ENCODE measurements at places on chromosomes 16 and 17. TPM values are rescaled to one million over a fixed set of nuclear protein-coding genes. Genes with fewer than 3 reads are reported as not detected.

CBFA2T3 gene
- 0.88 TPM for total RNA-seq

ETV4 gene
- 61.9 TPM for total RNA-seq

MARVELD3 gene
- total RNA-seq, result 28.5 TPM

KRTAP2-1 gene
- not detected for total RNA-seq

MPHOSPH6 gene
- 15.2 TPM for total RNA-seq

GJC1 gene
- 42.6 TPM for total RNA-seq

RHBDL3 gene
- 0.25 TPM for total RNA-seq

CBX8 gene
- 14.2 TPM for total RNA-seq

ATP2A3 gene
- total RNA-seq, result 4.4 TPM

DNASE1L2 gene
- total RNA-seq, result 7.3 TPM

SOST gene
- not detected for total RNA-seq

HBA2 gene
- total RNA-seq, result not detected

SLC47A1 gene
- total RNA-seq, result 1.3 TPM

GRB7 gene
- 55.9 TPM for total RNA-seq

PHKB gene
- 65.5 TPM for total RNA-seq

TPSAB1 gene
- not detected for total RNA-seq

NTN1 gene
- total RNA-seq, result 24.5 TPM

KRT24 gene
- total RNA-seq, result not detected

ABCA3 gene
- total RNA-seq, result 8.0 TPM

KRT27 gene
- total RNA-seq, result not detected

CMTM4 gene
- 81.3 TPM for total RNA-seq
